Dorsolateral prefrontal cortex (tissue), 122 donors: ENCODE measurements at places on chromosomes 5 and 9. TPM values are rescaled to one million over a fixed set of nuclear protein-coding genes. Genes with fewer than 3 reads are reported as not detected.

- no peak for DNase-seq
Observed at GRCh38 chr9:4740388-4740637, 689 bp downstream of the AK3 start.

- no peak for DNase-seq
Observed at GRCh38 chr5:89556215-89556913, 673.4 kb upstream of the MEF2C start.

GRCh38 chr9:131839281-131840084 is 99.6 kb upstream of the RAPGEF1 start:
- DNase-seq, result no peak

- no peak for DNase-seq
Observed at GRCh38 chr9:14616188-14616982, 76.8 kb downstream of the ZDHHC21 start.

DNA sequence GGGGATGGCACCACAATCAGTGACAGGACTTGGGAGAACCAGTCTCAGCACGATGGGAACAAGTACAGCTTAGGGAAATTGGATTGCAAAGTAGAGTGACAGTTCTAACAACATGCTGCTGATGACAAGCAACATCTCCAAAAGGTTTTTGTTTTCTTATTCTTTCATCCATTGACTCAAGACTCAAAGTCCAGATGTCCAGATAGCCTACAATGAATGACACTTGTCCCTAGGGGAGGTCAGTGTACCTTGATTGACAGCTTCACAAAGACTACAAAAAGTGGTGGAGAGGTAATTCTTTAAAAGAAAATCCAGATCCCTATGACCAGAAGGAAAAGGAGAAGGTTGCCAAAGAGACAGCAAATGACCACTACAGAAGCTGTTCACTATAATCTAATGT is 323.9 kb downstream of the TMEM232 start:
- no peak for DNase-seq

DNA sequence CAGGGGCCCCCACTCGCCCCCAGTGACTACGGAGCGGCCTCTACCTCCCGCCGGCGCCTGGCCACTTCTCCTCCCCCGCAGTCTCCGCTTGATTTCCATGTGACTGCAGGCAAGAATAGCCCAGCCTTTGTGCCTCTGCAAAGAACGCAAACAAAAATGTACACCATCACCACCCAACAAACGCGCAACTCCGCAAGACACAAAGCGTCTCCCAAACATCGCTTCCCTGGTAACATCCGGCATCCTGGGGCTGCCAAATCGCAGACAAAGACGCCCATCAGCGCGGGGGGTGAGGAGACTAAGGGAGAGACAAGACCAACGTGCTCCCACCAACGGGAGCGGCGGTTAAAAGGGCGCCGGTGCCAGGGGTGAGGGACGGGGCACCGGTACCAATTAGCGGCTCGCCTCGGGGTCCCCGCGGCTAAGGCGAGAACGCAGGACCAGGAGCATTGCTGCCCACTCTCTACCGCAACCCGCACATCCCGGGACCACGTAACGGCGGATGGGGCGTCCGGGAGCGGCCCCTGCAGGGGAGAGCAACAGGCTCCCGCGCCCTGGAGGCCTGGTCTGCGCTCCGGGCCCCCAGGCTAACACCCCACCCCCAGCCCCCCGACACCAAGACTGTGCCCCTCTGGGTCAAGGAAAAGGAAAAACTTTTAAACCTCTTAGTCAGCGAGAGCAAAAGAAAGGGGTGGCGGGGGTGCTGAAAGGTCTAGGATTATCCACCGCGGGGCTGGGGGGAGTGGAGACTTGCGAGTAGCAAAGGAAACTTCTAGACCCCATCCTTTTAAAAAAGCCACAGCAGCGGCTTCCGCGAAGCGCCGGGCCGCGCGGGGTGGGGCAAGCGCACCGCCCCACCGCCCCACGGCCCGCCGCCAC is 885 bp downstream of the MPDZ start:
- peak; percentile 78 for DNase-seq

- DNase-seq, result no peak
Observed at GRCh38 chr5:134905246-134905996, 490 bp downstream of the PCBD2 start.

DNA sequence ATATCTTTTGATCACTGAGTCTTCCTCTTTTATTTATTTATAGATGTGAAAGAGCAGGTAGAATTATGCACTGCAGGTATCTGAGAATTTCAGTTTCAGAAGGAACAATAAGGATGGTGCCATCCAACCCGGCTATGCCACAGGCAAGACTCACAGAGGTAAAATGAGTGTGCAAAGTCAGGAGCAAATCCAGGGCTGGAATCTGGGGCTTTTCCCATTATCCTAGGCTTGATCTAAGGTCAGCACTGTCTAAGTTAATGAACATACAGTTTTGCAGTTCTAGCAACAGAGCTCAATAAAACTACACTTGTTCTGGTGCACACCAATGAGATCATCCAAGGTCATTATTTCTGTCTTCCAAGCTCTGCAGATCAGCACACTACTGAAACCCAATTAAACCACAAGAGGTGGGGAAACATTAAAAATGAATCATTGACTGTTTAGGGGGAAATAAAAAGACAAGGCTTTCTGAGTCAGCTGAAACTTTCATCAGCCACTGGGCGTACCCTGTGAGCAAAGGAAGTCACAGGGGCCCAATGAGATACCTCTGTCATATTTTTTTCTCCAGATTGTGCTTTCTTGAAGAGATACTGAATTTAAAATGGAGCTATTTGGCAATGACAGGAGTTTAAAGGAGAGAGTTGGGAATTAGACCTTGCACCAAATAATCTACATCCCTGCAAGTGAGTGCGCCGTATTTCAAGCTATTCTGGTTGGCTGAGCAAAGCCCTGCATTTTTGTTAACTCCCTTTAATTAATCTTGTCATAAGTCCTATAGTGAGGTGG is 662.2 kb upstream of the ZNF608 start:
- DNase-seq, result no peak

DNA sequence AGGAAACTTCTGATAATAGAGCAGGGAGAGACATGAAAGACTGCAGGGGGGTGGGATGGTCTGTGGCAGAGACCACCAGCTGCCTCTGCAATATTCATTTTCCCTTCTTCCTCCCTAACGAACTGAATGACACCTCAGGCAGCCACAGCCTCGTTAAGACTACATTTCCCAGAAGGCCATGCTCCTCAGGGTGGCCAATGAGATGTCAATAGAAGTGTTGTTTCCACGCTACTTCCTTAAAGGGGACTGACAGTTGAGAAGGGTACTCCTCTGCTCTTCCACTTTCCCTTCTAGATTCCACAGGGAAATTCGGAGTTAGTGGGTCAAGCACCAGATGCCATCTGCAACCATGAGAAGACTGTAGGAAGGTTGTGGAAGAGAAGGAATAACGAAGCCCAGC is 52.0 kb upstream of the DAPK1 start:
- no peak for DNase-seq

- no peak for DNase-seq
Observed at GRCh38 chr9:3477236-3477834, 48.5 kb downstream of the RFX3 start.

DNA sequence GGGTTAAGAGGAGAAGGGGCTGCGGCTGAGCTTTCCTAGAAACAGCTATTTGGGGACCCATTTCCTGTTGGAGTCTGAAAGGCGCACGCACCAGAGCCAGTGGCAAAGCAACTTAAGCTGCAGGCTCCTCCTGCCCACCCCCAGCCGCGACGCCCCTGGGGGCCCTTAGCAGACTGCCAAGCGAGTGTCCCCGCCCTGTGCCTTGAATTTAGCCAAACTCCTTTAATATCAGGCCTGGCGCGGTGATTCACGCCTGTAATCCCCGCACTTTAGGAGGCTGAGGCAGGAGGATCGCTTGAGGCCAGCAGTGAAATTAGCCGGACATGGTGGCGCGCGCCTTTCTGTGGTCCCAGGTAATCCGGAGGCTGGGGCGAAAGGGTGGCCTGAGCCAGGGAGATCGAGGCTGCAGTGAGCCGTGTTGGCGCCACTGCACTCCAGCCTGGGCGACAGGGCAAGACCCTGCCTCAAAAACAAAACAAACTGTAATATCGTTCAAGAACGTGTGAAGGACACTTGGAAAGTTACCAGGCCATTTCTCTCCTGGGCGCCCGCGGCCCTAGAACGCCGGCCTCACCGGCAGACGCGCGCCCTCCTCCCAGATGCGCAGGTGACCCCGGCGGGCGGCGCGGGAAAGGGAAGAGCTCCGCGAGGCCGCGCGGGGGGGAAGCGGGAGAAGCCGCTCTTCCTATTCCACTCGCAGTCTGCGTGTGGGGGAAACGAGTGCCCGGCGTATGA is 1.0 kb upstream of the F2R start:
- no peak for DNase-seq

GABRB2 gene
- 251 TPM for total RNA-seq

DNA sequence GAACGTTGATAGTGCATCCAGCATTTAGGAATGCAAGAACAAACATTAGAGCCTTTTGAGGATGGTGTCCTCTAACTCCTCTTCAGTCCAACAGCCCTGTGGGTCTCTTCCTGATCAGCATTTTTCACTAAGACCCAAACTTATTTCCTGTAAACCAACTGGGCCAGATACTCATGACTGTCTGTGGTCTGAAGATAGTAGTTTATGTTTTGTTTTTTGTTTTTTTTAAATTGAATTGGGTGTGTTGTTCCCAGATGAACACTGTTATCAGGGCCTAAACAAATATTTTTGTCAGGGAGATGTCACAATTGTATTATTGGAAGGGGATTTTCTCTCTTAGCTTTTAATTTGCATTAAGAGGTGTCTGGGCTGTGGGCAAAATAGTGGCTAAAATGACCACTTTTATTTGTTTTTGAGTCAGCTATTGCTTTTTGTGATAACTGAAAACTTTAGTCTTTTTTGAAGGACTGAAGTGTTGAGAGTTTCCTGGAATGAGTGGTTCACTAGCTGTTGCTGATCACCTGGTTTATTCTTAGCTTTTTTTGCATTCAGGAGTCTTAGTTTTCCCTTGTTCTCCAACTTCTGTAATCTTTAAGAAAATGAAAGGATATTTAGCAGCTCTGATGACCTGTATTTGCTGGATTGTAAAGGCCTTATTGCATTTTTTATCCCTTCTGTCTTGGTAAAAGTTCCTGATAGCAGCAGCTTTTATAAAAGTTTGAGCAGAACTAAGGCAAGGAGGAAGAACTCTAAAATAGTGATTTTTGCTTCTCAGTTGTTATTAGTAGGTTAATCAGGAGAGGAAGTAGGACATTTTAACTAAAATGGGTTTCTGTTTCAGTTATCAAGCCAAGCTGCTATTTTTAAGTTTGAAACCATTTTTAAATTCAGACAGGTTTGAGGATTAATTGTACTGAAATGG is 5.5 kb downstream of the MAN2A1 start:
- no peak for DNase-seq

GRCh38 chr9:114643001-114643400 is 14.6 kb downstream of the TEX53 start:
- no peak for DNase-seq

DNA sequence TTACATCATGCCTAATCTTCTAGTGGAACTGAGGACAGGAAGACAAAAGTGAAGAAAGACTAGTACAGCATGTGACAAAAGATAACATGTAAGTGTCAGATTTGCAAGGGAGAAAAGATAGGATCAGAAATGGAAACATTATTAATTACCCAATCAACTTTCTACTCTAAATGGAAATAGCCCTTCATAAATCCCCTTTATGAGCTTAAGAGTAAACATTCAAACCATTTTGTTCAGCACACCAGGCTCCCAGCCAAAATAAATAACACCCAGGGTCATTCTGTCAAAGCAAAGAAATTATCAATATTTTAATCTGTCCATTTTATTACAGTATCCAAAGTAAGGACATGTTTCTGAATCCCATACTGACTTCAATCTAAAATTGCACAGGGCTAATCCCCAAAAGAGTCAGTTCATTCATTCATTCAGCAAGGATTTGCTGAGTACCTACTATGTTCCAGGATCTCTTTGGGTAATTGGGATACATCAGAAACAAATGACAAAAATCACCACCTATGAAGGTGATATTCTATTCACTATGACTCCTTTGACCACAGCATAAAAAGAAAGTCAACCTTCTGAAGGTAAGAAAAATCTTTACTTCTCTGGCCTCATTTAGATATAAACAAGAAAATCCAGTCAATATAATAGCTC is 5.3 kb downstream of the PRELID2 start:
- no peak for DNase-seq

SHOC1 gene
- total RNA-seq, result not detected

BRD9 gene
- 80.2 TPM for total RNA-seq

DNA sequence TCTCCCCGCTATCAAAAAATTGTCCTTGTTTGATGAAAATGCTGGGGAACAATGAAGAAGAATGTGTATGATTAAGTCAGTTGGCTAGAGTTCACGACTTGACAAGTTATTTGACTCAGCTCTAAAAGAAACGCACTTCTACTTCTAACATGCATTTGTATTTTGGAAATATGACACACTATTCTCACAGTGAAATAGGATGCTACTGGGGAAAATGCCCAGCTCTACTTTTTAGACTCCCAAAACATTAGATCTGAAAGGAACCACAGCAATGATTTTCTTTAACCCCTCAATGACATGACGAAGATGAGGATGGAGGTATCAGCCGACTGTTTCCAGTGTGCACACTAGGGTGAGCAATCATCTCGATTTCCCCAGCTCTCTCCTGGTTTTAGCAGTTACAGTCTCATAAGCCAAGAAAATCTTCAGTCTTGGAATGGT is 83.6 kb upstream of the PCSK1 start:
- no peak for DNase-seq

DNA sequence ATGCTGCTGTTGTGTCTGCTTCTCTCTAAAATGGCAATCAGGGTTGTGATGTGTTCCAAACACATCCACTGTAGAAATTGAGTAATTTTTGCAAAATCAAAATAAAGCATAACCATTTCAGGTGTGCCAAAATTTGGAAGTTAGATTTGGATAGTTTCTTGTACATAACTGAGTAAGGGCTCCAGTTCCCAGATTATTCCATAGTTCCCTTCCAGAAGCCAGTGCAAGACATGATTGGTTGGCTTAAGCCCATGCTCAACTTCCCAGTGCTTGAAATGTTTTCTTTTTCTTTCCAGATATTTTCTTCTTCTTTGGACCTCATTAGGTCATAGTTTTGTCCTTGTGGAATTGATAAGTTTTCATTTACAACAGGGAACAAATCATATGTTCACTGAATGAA is 64.2 kb downstream of the SNCAIP start:
- no peak for DNase-seq

DNA sequence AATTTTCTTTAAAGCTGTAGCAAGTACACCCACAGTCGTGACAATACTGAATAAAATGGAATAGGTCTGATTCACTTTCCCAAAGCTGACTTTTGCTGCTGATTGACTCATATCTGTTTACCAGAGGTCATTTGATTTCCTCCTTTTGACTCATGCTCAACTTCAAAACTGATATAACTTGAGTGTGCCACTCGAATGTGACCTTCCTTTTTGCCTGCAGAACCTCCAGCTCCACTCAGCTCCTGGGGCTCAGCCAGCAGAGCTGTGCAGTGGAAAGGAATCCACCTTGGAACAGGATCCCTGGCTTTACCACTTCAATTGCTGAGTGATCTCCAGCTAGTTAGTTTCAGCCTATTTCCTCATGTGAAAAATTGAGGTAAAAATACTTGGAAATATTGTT is 84.1 kb downstream of the FEM1C start:
- no peak for DNase-seq

GRCh38 chr5:68269820-68270219 is 54.3 kb downstream of the PIK3R1 start:
- DNase-seq, result no peak

- DNase-seq, result no peak
Observed at GRCh38 chr9:6910032-6910431, 152.3 kb downstream of the KDM4C start.
